ENCODE measurements at places on chromosomes 6 and 20.

DNA sequence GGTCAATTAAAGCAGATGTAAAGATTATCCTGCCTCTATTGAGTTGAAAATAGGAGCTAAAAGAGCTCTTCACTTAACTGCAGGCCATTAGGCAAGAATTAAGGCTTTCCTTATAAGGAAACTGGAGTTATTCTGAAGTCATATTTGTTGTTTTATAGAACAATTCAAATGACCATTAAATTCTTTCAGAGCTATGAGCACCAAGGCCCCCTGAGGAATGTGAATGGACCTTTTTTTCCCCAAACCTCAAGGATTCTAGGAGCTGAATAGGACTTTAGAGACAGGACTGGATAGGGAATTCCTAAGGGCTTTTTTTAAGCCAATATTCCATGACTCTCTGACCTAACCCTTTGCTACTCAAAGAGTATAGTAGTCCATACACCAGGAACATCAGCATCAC lies 565.7 kb upstream of the BTBD3 start:
- DNase-seq = no peak

DNA sequence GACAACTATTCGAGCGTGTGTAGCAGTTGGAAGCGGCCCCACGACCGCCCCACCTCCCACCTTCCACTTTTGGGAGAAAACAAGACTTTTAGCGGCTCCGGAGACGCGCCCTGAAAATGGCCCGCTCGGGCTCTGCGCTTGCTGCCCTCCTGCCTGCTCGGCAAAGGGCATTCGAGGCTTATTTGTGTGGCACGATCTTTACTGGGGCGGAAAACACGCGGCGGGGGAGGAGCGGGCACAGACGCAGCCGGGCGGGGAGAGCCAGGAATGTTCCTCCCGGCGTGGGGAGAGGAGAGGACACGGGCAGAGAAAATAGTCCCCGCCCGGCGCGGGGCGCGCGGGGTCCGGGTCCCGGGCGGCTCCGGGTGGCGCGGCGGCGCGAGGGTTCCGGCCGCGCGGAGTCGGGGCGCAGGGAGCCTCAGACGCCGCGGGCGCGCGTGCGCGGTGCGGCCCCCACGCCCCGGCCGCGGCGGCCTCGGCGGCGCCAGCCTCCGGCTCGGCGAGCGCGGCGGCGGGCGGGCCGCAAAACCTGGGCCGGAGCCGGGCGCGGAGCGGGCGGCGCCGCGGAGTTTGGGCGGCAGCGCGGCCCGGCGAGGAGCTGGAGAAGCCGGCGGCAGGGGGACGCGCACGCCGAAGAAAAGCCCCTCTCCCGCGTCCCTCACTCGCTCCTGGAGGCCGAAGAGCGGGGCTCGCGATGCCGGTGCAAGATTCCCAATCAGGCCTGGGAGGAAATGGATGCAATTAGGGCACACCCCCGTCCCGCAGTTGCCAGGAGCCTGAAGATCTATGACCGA lies 90.0 kb upstream of the ARID1B start:
- peak; percentile 60 for DNase-seq

DNA sequence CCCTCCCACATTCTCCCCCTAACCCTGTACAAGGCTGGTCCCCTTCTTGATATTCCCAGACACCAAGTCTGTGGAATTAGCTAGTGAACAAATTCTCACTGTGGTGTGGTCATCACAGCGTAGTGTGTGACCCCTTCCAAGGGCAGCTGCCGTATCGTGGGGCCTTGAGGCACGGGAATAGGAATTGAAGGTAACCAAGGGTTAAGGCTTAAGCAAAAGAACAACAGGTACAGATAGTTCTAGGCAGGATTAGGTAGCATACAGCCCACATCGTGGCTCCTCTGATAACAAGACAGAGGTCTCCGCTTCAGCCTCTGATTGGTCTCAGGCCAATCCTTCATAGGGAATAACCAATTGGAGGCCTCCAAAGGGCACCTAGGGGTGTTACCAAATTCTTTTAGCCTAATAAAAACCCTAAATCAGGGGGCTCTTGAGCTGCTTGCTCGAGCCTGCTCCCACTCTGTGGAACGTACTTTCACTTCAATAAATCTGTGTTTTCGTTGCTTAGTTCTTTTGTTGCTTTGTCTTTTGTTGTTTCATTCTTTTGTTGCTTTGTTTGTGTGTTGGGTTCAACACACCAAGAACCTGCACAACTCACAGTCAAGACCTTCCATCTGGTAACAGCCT lies 64.7 kb downstream of the GPR6 start:
- no peak for DNase-seq

DNA sequence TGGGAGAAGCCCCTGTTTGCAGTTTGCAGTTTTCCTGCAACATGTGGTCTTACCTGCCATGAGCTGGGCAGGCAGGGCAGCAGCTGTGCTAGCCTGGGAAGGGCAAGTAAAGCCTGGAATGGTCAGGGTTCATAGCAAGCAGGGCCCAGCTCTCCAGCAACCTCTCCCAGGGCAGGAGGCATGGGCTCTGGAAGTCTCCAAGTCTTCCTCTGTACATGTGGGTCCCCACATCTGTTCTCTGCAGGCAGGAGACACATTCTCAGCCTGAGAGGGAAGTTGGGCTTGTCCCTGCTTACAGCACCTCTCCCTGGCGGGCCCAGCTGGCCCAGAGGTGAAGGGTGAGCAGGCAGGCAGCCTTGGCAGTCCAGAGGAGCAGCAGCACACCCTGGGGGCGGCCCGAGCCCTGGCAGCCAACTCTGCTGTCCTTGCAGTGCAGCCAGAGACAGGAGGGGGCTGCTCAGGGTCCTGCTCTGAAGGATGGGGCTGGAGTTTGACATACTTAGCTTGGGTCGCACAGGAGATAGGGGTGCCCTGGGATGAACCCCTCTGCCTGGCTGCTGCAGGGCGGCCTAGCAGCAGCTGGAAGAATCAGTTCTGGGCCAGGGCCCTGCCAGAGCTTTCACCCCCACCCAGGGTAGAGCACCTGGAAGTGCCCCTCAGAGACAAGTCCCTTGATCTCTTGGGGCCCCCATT lies 176.0 kb downstream of the MRPL14 start:
- DNase-seq = no peak

DNA sequence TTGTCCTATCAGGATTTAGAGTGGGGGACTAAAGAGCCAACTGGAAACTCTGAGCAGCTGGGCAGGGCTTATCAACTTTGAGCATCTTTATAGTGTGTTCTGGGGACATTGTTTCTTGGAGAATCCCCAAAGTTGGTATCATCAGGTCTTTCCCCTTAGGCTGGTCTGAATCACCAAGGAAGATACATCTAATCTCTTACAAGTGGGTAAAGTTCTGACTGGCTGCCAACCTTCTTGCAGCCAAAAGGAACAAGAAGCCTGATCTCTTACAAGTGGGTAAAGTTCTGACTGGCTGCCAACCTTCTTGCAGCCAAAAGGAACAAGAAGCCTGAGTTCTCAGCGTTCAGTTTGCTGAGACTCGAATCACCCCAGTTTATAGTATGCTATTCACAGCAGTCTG lies 1.6 kb upstream of the MED23 start:
- DNase-seq = no peak

- no peak for DNase-seq
These were observed 48.9 kb downstream of the NOL4L start for GRCh38 chr20:32535953-32536823.

DNA sequence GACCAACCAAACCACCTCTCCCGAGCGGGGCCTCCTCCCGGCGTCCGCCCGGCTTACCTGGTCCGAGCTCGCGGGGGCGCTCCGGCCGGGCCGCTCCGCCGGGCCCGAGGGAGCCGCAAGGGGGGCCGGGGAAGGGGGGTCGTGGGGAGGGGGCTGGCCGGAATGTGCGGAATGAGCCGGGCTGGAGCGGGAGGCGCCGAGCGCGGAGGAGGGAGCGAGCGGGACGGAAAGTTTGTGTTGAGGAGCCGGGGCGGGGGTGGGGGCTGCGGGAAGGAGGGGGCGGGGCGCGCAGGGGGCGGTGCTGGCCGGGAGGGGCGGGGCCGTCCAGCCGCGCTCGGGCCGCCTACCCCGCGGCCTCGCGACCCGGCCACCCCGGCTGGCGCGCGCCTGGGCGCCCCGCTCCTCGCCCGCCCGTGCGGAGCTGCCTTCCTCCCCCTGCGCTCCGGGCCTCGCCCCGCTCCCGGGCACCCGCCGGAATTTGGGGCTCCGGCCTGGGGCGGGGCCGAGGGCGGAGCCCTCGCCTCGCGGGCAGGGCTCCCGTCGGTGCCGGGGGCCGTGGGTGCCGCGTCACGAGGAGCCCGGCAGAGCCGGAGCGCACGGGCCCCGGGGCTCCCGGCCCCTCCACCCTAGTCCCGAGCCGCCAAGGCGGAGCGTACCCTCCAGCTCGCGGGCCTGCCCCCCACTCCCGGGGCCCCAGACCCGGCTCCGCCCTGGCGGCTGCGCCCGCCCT lies at the start of gene TEAD3:
TEAD3 (minus strand) TSS at position 239 of the 730 bp plus-strand sequence.
- DNase-seq = peak; percentile 18

- DNase-seq = no peak
These were observed 618.6 kb downstream of the CBLN4 start for GRCh38 chr20:55386686-55387085.
